Left colon (tissue), 2 donors: ENCODE measurements at places on chromosomes 1 and 21. TPM values are rescaled to one million over a fixed set of nuclear protein-coding genes. Genes with fewer than 3 reads are reported as not detected.

DNA sequence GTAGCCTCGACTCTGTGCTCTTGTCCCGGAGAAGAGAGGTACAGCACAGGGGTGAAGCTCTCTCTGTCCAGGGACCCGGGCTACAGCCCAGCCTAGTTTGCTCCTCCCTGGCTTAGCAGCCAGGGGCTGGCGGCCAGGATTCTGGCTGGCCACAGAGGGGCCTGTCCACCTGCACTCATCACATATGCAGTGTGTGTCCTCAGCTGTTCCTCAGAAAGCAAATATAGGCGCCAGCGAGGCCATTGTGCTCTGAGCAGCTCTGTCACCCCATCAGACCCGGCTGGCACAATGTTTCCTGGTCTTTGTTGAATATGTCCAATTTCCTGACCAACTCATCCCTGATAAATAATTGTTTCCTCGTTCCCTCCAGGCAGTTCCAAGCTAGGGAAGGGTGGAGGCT lies 28.5 kb downstream of the KCND3 start:
- no peak for DNase-seq

- DNase-seq, result no peak
Measured at GRCh38 chr1:66932291-66932690, 7.5 kb downstream of the MIER1 start.

DNA sequence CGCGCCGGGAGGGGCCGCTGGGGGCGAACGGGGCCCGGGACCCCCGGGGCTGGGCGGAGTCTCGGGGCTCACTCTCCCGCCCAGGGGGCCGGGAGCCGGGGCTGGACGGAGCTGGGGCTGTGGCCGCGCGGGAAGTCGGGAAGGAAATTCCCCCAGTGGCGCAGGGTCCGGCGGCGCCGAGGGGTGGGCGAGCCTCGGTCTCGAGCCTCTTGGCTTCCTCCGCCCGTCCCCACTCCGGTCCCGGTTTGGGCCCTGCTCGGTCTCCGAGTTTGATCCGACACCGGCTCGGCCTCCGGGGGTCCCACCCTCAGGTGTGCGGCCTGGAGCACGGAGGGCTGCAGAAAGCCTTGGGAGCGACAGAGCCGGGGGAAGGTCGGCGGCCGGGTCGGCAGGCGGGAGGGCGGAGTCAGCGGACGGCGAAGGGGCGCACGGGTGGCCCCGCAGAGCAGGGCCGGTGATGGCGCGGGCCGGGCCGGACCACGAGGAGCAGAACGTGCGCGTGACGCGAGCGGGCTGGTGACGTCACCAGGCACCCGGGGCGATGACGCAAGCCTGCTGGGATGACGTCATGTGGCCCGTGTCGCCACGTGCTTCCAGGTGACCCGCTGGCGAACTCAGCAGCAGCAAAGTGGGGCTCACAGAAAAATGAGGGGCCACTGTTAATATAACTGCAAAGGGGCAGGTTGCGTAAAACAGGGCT lies 610 bp upstream of the HES4 start:
- peak; percentile 77 for DNase-seq

DNA sequence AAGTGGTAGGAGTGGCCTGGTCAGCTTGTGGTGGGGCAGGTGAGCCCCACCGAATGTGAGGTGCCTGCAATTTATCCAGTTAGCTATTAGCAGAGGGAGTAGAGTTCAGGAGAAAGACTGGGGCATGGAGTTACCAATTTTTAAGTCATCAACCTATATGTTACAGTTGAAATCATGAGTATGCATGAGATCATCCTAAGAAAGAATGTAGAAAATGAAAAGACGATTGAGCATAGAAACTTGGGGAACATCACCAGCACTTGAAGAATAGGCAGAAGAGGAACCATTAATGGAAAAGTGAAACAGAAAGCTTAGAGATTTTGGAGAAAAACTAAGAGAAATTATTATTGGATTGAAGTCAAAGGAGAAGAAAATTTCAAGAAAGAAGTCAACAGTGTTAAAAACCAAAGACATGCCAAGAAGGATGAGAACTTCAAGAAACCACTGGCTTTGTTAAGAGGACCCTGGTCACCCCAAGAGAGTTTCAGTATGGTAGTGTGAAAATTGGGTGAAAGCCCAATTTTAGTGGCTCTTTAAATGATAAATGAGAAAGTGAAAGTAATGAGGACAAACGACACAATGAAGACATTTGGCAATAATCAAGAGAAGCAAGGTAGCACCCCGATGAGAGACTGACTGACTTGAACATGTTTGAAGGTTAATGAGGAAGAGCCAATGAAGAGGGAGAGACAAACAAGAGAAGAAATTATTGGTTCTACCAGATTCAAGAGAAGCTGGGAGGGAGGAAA lies 36.7 kb downstream of the DNASE2B start:
- no peak for DNase-seq

IFNLR1 gene
- 11.3 TPM for total RNA-seq

MROH7 gene
- total RNA-seq, result 11.8 TPM

RPTN gene
- not detected for total RNA-seq
